ENCODE measurements at places on chromosomes 2 and 18. TPM values are rescaled to one million over a fixed set of nuclear protein-coding genes. Genes with fewer than 3 reads are reported as not detected.
A peak's percentile ranks its signal among the peaks of the same experiment; 100 is the strongest.

DNA sequence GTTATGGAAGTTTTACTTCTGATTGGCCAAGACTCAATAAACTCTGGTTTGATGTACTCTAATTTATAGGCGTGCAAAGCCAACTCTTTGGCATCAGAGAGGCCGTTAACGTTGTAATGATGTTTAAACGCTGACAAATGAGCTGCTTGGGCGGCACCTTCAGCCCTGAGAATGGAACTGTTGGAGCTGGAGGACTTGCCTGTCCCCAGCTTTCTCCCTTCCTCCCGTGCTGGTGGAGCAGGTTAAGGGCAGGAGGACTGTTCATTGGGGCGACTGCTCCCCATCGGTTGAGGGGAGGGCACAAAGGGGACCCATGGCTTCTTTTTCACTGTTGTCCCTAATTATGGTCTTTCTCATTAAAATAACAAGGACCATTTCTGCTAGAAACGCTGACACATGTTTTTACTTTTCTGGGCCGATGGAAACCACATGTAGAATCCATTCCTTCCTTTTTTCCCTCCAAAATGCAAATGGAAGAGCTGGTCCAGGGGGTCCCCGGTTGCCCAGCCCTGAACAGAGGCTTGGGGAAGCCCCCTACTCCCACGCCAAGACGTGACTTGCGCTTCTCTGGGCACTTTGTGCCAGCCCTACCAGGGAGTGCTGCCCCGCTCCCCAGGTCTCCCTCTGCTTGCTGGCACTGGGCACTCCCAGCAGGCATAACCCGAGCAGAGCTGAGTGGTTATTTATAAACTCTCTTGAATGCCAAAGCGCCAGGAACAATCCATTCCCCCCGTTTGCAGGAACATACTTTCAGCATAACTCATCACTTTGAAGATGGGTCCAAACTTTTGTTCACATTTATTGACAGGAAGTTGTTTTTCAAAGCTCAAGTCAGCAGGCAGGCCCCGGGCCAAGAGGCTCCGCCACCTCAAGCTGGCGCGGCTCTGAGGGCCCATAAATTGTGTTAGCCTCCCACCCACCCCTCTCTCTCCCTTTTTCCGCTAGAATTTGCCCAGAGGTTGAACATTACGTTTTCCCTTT is 170.1 kb downstream of the ASB1 start:
- peak; percentile 51 for DNase-seq

- no peak for DNase-seq
Observed at GRCh38 chr2:37770797-37771196, 99.4 kb upstream of the CDC42EP3 start.

WDR54 gene
- 2.9 TPM for total RNA-seq

DNA sequence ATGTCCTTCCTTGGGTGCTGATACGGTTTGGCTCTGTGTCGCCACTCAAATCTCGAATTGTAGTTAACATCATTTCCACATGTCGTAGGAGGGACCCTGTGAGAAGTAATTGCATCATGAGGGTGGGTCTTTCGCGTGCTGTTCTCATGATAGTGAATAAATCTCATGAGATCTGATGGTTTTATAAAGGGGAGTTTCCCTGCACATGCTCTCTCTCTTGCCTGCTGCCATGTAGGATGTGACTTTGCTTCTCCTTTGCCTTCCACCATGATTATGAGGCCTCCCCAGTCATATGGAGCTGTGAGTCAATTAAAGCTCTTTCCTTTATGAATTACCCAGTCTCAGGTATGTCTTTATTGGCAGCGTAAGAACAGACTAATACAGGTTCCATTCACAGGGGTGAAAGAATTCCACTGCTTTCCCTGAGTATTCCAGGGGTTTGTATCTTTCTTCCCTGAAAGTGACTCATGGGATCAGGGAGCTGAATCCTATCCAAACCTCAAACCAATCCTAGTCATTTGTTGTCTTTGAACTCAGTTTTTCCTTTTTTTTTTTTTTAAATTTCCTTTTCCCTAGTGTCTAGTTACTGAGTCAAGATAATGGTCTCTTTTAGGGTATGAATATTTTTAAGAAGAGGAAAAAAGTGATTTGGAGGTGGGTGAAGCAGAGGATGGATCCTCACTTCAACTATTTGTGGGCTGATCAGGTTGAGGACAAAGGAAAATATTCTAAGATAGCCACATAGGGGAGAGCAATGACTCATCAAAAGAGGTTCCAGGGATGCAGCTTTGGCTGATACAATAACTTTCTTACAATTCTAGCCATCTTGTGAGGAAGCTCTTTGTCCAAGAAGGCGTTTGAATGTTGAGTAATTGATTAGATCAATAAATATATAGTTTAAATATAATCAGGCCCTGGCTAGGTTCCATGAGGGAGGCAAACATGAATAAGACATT is 19.5 kb upstream of the KCNE4 start:
- no peak for DNase-seq

DNA sequence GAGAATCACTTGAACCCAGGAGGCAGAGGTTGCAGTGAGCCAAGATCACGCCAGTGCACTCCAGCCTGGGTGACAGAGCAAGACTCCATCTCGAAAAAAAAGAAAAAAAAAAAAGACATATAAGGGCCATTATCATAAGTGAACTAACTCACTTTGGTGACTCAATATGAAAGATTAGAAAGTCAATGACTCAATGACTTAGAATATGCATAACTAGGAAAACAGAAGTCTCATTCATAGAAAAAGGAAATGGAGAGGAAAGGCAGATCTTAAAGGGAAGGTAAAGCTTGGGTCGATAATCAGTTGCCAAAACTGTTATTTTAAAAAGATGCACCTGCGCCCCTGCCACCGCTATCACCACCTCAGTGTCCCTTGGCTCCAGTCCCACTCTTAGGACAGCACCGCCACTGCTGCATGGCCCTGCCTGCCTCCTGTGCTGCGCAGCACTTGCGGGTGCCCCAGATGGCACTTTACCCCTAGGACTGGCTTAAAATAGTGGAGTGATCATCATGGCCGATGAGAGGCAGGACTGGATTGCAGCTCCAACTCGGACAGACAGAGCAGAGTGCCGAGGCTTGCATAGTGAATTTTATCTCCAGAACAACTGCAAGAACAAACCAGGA is 54.7 kb downstream of the INO80D start:
- no peak for DNase-seq

EDAR gene
- 0.33 TPM for total RNA-seq

GRCh38 chr2:110674620-110675555 is 3.0 kb downstream of the BUB1 start:
- no peak for DNase-seq

DNA sequence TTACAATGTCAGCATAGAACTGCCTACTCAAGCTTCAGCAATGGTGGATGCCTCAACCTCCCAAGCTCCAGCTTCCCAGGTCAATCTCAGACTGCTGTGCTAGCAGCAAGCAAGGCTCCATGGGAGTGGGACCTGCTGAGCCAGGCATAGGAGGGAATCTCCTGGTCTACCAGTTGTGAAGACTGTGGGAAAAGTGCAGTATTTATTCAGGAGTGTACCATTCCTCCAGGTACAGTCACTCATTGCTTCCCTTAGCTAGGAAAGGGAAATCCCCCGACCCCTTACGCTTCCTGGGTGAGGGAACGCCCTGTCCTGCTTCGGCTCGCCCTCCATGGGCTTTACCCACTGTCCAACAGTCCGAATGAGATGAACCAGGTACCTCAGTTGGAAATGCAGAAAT is 130.3 kb downstream of the ADCYAP1 start:
- no peak for DNase-seq

MAP4K4 gene
- total RNA-seq, result 102 TPM

DNA sequence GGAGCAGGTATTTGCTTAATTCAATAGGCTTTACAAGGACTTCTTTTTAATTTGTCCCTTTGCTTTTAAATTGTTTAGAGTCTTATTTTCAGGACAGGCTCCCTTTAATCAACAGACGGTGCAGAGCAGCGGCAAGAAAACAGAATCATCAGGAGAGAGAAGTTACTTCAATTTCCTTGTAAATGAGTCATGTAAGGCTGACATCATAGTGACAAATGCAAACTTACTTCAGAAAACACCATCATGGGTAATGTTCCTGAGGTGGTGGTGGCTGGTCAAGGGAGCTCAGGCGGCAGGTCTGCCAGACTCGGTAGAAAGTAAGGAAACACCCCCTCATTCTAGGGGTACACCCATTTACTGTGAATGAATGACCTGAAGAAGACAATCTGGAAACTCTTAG is 395.1 kb downstream of the FBXO15 start:
- DNase-seq, result no peak

SPATA3 gene
- total RNA-seq, result not detected

DNA sequence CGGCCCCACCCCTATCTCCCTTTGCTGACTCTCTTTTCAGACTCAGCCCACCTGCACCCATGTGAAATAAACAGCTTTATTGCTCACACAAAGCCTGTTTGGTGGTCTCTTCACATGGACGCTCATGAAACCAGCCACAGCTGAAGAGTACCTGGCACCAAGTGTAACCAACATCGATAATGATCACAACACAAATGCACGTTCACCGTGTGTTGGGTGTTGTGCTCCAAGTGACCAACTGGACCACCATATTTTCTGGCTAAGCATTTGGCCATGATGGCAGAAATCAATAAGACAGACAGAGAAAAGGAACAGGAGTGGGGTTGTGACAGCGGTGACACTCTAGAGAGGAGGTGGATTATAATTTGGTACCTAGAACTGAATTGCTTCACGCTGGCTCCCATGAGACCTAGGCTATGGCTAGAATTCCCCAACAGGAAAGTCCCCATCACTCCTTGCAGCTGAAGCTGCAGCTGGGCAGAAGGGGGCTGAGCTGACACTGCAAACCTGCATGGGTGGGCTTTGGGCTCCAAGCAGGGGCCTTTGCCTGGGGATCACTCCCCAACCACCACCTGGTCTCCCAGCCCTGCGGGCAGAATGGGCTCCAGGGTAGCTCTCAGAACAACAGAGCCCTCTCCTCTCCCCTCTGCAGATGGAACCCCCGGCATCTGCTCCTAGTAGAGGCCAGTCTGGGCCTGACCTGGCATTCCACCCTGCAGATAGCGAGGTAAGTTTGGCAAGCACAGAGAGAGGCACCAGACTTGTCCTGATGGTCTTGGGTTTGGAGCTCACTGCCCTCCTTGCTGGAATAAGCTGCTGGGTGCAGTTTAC is 14.6 kb upstream of the LRRFIP1 start:
- DNase-seq, result no peak

- DNase-seq, result no peak
Observed at GRCh38 chr2:127046579-127046978, 60.4 kb downstream of the BIN1 start.
